ENCODE measurements at places on chromosomes 2 and 18. TPM values are rescaled to one million over a fixed set of nuclear protein-coding genes. Genes with fewer than 3 reads are reported as not detected.

- no peak for DNase-seq
These were observed 6.0 kb upstream of the GLI2 start for GRCh38 chr2:120729406-120730399.

- no peak for DNase-seq
These were observed 5.2 kb downstream of the GALR1 start for GRCh38 chr18:77254711-77255405.

DNA sequence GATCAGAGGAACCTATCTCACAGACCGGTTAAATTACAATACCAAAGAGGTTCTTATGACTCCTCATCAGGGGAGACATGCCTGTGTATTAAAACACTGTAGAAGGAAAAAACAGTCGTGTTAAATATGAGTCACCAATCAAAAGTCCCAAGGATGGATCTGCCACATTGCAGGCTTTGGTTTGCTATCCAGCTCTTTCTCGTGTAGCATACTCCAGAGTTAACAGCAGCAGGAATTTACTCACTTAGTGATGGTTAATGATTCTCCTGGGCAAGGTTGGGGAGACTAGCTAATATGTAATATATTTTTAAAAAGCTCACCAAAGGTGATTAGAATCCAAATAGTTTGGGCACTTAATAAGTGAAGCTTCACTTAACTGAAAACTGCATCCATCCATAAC is 109.7 kb downstream of the MBD5 start:
- no peak for DNase-seq

Gene RUFY4
- total RNA-seq: 0.36 TPM

DNA sequence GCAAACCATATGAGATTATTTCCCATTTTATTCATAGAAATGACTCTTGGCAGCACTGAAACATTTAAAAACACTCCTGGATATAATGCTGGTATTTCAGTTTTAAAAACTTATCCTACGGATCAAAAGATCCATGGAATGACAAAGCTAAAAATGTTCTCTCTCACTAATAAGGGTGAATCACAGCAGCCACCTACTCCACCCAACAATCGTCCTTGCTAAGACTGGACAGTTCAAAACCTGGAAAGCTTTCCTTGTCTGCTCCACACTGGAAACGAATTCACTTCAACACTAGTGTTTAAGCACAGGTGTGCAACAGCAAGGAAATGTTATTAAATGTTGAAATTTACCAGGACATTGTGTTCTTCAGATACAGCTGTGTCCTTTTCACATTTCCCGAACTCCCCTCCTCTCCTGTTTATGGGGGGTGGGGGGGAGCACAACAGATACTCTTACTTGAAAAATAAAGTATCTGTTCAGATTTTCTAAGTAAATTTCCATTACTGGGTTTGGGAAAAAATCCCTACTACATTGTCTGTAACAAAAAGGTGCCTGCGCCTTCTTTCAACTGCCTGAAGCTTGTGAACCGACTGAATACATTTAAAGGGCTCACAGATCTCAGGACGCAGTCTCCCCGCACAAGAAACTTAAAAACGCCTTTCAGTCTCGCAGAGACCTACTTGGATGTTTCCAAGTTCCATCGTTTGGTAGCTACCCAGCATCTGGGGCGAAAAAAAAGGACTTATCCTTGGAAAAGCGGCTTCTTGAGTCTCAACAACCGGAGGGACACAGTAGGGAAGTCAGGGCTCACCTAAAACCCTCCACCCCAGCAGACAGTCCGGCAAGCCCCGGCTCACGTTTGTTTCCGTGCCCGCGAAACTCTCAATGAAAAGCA is 1.3 kb downstream of the YWHAQ start:
- DNase-seq: no peak

DNA sequence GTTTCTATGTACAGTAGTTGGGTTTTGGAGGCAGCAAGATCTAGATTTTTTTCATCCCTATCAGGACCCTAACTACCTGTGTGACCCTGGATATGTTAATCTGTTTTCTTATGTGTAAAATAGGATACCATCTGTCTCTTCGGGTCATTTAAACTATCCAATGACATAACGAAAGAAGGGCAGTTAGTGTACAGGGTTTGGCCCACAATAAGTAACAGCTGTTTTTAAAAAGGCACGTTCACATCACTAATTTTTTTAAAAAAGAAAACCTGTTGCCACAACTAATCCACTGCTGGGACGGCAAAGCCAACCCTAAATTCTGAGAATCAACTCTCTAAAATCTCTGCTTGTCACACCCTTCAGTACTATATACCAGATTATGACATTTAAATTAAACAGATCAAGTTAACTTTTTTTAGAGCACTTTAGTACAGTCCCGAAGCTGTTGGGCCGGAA is 869 bp downstream of the USP40 start:
- no peak for DNase-seq

Gene PLEKHA3
- total RNA-seq: 34.1 TPM

GRCh38 chr2:181459621-181460021 is 2.4 kb downstream of the ITGA4 start:
- no peak for DNase-seq

Gene CFAP221
- 1.8 TPM for total RNA-seq

Gene FAM117B
- 7.8 TPM for total RNA-seq

- peak; percentile 74 for DNase-seq
These were observed 109.6 kb downstream of the SH3RF3 start for GRCh38 chr2:109238580-109238979.

Gene TNS1
- 703 TPM for total RNA-seq

DNA sequence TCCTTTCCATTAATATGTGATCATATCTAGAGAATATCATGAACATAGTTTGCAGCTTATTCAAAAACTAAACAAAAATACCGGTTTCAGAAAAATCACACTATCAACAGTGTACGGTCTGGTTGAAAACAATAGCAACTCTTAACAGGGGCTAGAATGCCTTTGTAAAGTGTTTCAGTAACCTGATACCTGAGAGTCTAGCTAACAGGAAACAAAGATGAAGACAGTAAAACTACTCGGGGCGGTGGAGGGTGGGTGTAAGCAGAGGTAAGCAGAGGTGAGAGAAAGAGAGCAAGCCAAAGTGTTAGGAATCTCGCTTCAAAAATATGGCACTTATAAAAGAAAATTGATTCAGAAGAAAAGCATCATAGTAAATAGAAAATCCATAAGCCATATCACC is 109.0 kb upstream of the RGPD4 start:
- DNase-seq: no peak

DNA sequence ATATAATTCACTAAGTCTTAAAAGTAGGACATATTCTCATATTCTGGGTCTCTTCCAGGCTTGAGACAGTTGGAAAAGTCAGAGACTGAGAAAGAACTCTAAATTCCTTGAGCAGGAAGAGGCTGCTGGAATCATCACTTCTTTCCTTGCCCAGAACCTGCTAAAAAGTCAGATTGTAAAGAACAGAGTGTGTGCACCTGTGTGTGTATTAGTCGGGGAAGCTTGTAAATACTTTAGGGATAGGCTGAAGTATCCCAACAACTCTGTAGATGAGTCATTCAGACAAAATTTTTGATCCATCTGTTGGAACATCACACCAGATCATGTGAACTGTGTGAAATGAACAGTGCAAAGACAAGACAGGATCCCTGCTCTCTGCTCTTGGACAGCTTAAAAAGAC is 16.1 kb downstream of the GAREM1 start:
- DNase-seq: no peak

Gene LRRTM1
- 7.2 TPM for total RNA-seq

DNA sequence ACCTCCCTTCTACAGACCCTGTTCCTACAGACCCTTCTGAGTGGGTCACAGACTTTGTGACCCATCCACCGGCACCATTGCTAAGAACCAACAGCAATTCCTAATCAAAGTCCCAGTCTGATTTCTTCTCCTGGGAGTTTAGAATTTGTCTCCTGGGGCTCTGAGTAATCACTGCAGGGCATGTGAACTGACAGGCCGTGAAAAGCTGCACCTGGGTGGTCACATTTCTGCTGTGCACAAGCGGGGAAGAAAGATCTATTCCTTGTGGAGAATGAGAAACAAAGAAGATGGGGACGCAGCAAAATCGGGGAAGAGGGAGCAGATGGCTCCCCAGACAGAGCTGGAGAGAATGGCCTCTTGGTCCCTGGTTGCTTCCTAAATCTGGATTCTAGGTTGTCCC is 151.0 kb downstream of the ARL4C start:
- DNase-seq: no peak

Gene KIF5C
- total RNA-seq: 62.7 TPM

DNA sequence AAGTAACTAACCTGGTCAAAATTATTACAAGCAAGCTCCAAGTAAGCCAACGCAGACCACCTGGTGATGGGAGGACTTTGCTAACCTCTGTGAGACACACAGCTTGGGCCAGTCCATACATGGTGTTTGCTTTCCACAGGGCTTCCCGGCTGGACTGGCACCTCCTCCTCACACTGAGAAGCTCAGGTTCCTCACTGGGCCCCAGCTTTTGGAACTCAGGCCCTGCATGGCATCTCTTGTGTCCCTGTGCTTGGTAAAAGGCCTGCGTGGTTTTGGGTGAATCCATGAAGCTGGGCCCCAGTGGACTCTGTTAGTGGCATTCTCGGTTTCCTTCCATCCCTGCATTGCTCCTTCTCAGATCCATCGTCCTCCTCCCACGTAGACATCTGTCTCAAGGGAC is 123.4 kb downstream of the VAPA start:
- DNase-seq: no peak

GRCh38 chr2:199457147-199458008 is at the start of gene SATB2:
Gene SATB2, minus strand, starts transcription at chr2:199457939. Its CDS starts 1,902 bp downstream, at chr2:199456037.
- no peak for DNase-seq

DNA sequence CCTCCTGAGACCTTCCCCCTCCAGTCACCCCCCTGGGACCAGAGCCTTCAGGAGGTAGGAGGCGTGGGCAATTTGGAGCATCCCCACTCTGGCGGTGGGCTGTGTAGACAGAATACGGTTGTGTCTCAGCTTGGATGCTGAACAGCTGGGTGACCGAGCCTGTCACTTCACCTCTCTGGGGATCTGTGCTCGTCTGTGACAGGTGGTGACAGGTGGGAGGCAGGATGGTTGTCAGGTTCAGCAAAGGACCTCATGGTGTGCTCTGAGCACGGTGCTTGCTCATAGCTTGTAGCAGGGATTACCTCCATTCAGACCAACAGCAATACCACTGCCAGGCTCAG is 186.5 kb upstream of the HS6ST1 start:
- peak; percentile 34 for DNase-seq

DNA sequence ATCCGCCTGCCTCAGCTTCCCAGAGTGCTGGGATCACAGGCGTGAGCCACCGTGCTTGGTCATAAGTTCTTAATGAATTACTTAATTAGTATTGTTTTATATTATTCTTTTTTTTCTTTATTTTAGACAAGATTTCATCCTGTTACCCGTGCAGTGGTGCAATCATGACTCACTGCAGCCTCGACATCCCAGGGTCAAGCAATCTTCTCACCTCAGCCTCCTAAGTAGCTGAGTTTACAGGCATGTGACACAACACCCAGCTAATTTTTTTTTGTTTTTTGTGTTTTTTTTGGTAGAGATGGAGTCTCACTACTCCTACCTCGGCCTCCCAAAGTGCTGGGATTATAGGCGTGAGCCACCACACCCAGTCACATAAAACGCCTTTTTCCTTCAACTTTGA is 17.3 kb downstream of the C2orf42 start:
- no peak for DNase-seq

GRCh38 chr2:135281379-135281778 is 229.3 kb downstream of the RAB3GAP1 start:
- DNase-seq: no peak

Gene EVX2
- total RNA-seq: not detected

Gene GPR45
- total RNA-seq: not detected

Gene MEP1B
- not detected for total RNA-seq

Gene REG1B
- total RNA-seq: 2.3 TPM

Gene TEKT4
- total RNA-seq: not detected

GRCh38 chr2:230956827-230957755 is 32.0 kb upstream of the GPR55 start:
- peak; percentile 64 for DNase-seq

Gene DCDC2C
- total RNA-seq: 4.6 TPM

Gene FAM237A
- not detected for total RNA-seq

Gene ACYP2
- 19.7 TPM for total RNA-seq

DNA sequence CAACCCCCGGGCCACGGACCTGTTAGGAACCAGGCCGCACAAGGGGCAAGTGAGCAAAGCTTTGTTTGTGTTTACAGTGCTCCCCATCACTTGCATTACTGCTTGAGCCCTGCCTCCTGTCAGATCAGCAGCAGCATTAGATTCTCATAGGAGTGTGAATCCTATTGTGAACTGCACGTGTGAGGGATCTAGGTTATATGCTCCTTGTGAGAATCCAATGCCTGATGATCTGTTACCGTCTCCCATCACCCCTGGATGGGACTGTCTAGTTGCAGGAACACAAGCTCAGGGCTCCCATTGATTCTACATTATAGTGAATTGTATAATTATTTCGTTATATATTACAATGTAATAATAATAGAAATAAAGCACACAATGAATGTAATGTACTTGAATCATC is 125.6 kb downstream of the FMNL2 start:
- DNase-seq: no peak

GRCh38 chr2:199668645-199669044 is 182.3 kb downstream of the FTCDNL1 start:
- DNase-seq: no peak

GRCh38 chr18:25830787-25831186 is 259.6 kb downstream of the SS18 start:
- DNase-seq: no peak

Gene CD8A
- 2.6 TPM for total RNA-seq

Gene UGT1A6
- not detected for total RNA-seq

Gene GALR1
- 0.13 TPM for total RNA-seq

GRCh38 chr18:22241921-22242361 is 72.6 kb downstream of the GATA6 start:
- no peak for DNase-seq

Gene WDR12
- 24.2 TPM for total RNA-seq

Gene SALL3
- total RNA-seq: 0.09 TPM

GRCh38 chr2:42456126-42456839 is 37.5 kb downstream of the KCNG3 start:
- DNase-seq: no peak

Gene HOXD13
- not detected for total RNA-seq

DNA sequence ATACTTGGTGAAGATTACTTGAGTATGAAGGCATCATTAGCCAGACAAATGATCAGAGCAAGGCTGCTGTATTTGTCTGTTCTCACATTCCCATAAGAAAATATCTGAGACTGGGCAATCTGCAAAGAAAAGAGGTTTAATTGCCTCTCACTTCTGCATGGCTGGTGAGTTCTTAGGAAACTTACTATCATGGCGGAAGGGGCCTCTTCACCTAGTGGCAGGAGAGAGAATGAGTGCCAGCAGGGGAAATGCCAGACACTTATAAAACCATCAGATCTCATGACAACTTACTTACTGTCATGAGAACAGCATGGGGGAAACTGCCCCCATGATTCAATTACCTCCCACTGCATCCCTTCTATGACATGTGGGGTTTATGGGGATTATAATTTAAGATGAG is 452.3 kb downstream of the GALR1 start:
- DNase-seq: no peak

Data from sciatic nerve (tissue), 2 donors.